ENCODE measurements at places on chromosomes 3 and 15.

GRCh38 chr15:51310064-51310463 is 28.3 kb downstream of the CYP19A1 start:
- no peak for DNase-seq

GRCh38 chr3:156010829-156011228 is 109.5 kb upstream of the KCNAB1 start:
- no peak for DNase-seq

DNA sequence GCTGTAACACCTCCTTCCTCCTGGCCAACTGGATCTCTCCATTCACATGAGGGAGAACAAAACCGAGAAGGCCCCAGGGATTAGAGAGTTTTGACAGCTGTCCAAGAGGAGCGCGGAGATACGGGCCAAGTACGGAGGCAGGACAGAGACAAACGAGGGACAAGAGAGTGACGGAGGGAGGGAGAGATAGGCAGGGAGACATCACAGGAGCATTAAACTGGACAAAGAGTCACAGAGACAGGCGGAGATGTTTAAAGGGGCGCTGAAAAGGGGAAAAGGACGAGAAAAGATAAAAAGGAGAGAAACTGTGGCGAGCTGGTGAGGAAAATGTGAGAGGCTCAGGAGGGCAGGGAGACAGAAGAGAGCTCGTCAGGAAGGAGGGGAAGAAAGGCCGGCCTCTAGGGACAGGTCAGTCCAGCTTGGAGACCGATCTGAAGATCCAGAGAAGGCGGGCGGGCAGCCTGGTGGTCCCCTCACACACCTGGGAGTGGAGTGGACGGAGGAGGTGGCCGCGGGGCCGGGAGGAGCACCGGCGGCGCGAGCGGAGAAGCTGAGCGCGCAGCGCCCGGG is 40.5 kb upstream of the ROPN1 start:
- no peak for DNase-seq

GRCh38 chr3:151425627-151426340 is 35.1 kb downstream of the IGSF10 start:
- DNase-seq = no peak

- DNase-seq = no peak
These were observed 976 bp downstream of the ABHD17C start for GRCh38 chr15:80695911-80696661.

Data from stimulated activated CD8-positive, alpha-beta memory T cell treated with anti-CD3 and anti-CD28 coated beads, Interleukin-4, amount 100 ng/mL, for 4 hours (primary cell).